ENCODE measurements at places on chromosomes 6 and 20.

DNA sequence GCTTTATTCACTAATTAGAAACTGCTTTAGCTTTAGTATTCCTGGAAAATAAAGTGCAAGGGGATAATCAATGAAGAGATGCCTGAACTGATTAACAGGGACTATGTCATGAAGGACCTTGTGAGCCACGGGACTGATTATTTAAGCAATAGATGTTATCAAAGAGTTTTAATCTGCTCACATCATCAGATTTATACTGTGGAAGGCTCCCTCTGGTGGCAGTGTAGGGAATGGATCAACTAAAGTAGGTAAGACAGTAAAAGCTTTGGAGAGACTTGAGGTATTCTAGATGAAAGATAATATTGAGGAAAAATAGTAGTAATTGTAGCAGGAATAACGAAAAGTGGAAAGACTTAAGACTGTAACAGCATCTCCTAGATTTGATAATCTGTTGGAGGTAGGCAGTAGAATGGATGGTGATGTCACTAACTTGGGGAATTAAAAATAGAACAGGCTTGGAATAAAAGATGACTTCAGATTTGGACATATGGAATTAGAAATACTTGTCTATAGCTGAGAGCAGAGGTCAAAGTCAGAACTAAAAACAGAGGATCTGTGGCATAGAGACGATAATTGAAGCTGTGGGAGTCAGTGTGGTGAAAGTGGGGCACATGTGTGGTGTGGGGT lies 80.3 kb upstream of the HTR1E start:
- DNase-seq = no peak

- DNase-seq = no peak
Observed at GRCh38 chr6:144411531-144412165, 126.5 kb downstream of the UTRN start.

- DNase-seq = no peak
Observed at GRCh38 chr6:25488156-25488555, 163.9 kb upstream of the SCGN start.

DNA sequence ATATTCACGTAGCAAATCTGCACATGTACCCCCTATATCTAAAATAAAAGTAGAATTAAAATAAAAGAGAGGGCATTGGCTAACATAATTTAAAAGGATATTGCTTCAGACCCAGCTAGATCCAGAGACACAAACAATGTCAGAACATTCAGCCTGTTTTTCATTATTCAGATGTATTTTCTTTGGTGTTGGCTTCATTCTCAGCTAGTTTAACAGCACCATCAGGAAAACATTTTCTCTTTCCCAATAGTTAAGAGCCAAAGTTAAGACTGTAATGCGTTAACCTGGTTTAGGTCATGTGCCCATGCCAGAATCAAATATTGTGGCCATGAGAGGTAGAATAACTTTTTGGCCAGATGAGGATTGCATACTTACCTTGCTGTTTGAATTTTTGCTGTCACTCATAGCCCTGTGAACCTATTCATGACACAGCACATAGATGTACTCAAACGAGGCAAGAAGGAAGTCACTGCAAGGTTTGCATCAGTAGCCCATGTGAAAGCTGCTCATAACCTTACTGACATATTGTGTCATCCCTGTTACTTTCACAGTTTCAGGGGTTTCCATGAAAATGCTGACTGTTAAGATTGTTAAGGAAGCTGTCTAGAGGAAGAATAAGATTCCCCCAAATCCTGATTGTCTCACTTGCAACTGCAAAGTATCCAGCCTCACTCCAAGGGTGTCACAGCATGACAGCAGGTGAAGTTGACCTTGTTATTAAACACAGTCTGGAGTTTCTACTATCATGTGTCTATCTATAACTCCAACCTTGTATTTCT lies 233.1 kb downstream of the PACRG start:
- no peak for DNase-seq

DNA sequence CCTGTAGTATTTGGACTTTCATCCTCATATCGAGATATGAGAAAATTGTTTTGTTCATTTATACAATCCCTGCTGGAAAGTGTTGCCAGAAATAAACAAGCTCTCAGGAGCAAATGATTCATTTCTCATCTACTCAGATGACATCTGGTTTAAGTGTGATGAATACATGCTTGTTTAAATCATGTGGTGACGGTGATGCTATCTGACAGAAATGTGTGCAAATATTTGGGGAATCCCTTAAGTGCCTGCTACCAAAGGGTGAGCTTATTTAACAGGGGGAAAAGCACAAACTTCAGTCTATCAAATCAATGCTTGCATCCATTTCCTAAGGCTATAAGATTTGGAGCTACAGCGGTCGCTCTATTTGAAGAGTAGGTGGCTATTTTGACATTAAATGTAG lies 368.3 kb upstream of the SASH1 start:
- no peak for DNase-seq

DNA sequence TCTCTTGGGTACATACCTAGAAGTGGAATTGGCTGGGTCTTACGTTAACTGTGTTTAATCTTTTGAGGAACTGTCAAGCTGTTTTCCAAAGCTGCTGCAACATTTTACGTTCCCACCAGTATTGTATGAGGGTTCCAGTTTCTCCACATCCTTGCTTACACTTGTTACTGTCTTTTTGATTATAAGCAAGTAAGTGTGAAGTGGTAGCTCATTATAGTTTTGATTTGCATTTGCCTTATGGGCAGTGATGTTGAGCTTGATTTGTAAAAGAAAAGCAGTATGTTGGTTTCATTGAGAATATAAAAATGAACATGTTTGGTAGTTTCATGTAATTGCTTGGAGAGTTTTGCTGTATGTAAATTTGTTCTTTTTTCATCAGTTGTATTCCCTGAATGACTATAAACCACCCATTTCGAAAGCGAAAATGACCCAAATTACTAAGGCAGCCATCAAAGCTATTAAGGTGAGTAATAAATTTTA lies 40.4 kb downstream of the SCAF8 start:
- DNase-seq = no peak

DNA sequence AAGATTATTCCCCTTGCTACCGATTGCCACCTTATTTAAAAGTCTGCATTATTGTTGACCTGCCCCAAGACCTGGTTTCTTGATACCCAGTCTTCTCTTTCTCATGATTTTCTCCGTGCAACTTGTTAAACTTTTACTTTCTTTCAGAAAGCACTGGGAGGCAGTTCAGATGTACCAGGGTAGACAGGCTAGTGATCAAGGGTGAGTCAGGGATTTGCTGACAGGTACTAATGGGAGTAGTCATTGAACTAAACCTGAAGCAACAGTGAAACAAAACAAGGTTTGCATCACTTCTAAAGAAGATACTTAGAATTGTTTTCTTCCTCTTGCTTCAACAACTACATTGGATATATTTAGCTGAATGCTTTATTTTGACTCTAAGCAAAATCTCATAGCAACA lies 124.4 kb downstream of the KCNQ5 start:
- DNase-seq = no peak

Data from activated effector memory CD4-positive, alpha-beta T cell treated with anti-CD3 and anti-CD28 coated beads, Interleukin-2, amount 50 U/mL, for 16 hours (primary cell).